Activated CD4-positive, CD25-positive, alpha-beta regulatory T cell treated with anti-CD3 and anti-CD28 coated beads, Interleukin-2, amount 50 U/mL, for 72 hours (primary cell): ENCODE measurements at places on chromosomes 1 and 21.

GRCh38 chr1:209755256-209755655 lies 597 bp upstream of the TRAF3IP3 start:
- no peak for DNase-seq

DNA sequence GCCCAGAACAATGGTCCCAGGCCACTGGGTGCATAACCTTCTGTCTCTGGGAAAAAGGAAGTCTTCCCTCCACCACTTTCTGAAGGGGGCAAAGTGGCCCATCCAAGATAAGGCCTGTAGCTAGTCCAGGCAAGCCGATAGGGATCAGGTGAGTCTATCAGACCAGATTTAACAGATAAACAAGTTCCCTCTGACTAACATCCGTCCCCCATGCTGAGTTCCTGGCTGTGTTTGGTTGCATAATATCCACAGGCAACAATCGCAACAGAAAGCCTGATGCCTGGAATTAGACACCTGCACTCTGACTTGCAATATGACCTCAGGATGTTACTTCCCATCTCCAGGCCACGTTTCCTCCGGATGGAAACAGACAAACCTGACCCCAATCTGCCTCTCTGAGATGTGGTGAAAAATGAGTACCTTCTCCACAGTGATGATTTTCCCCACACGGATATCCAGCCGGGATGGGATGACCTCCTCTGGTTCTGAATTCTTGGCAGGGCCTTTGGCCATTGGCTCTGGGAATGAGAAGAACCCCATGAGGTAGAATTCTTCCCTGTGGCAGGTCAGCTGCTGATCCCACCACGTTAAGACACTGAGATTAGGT lies 36.4 kb downstream of the YARS1 start:
- no peak for DNase-seq

DNA sequence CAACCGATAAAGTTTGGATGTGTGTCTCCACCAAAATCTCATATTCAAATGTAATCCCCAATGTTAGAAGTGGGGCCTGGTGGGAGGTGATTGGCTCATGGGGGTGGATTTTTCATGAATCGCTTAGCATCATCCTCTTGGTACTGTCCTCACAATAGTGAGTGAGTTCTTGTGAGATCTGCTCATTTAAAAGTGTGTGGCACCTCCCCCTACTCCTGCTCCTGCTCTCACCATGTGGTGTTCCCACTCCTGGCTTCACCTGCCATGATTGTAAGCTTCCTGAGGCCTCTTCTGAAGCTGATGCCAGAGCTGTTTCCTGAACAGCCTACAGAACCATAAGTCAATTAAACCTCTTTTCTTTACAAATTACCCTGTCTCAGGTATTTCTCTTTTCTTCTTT lies 28.2 kb upstream of the PRDX6 start:
- no peak for DNase-seq

DNA sequence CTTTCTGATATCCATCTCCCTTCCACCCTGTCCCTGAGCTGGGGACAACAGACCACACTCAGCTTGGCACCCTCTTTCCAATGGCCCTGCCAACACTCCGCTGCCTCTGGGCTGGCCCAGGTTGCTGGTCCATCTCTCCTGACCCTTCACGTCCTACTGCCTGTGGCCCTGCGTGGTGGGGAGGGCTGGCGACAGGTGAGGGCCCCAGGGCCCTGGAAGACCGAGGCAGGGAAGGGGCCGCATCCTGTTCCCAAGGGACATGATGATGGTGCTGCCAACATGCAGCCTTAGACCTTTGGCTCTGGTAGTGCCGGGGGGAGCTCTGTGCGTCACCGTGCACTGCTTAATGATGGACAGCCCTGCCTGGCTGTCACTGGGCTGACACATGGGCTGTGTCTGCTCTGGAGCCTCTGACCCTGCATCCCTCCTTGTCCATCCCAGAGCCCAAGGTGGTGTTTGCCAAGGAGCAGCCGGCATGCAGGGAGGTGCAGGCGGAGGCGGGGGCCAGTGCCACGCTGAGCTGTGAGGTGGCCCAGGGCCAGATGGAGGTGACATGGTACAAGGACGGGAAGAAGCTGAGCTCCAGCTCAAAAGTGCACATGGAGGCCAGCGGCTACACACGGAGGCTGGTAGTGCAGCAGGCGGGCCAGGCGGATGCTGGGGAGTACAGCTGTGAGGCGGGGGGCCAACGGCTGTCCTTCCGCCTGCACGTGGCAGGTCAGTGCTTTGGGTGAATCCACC lies 65.2 kb downstream of the OBSCN start:
- DNase-seq = no peak

DNA sequence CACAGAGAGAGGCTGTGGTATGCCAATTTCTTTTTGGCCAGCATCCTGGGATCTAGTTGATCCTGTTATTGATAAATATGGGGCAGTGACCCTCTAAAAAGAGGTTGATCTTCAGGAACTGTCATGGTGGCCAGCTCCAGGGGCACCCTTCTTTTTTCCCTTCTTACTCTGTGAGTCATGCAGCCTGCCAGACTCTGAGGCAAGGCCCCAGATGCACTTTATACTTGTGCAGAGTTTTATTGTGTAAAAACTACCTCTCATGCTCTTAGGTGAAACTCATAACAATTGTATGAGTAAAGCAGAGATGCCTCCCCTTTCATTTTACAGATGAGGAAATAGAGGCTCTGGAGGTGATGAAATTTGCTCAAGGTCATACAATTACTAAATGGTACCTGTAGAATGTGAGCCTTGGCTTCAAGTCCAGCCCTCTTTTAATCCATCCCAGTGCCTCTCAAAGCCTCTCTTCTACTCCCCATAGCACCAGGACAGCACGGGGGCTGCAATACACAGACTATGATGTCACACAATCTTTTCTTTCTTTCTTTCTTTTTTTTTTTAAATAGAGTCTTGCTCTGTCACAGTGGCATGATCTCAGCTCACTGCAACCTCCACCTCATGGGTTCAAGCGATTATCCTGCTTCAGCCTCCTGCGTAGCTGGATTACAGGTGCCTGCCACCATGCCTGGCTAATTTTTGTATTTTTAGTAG lies 387.8 kb downstream of the KCNH1 start:
- DNase-seq = no peak

DNA sequence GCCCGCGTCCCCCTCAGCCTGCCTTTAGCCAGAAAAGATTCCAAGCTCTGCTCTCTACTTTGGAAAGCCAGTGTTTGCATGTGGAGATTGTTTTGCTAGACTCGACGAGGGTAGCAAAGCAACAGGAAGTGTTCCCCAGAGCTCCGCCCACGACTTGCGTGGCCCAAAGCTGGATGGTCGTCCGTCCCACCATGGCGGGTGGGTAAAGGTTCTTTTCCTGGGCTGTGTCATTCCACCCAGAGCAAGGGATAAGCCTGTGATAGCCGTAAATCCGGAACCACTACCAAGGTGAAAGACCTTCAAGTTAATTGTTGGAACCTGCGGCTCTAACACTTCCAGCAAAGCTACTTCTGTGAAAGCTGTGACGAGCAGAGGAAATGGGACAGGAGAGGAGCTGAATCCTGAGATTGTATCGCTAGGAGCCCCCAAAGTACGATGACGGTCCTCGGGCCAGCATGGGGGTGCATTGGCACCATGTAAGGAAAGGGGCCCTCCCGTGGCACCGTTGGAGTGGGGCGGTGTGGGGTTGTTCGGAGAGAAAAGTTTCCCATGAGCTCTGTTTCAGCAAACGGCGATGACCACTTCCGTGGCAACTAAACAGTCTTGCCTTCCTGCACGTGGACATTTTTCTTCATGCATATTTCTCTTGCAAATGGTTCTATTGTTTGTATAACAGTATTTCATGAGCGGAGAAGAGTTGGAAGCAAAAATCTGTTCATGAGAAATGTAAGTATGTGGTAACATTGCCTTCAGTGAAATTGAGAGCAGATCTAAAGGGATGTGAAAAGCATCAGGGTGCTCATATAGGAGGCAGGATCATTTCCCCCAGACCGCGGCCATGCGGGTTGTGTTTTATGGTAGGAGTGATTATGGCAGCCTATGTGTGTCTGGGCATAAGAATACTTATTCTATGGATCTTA lies 8.4 kb downstream of the MX2 start:
- peak; percentile 41 for DNase-seq

GRCh38 chr1:55768327-55768952 lies 553.3 kb upstream of the USP24 start:
- DNase-seq = no peak

DNA sequence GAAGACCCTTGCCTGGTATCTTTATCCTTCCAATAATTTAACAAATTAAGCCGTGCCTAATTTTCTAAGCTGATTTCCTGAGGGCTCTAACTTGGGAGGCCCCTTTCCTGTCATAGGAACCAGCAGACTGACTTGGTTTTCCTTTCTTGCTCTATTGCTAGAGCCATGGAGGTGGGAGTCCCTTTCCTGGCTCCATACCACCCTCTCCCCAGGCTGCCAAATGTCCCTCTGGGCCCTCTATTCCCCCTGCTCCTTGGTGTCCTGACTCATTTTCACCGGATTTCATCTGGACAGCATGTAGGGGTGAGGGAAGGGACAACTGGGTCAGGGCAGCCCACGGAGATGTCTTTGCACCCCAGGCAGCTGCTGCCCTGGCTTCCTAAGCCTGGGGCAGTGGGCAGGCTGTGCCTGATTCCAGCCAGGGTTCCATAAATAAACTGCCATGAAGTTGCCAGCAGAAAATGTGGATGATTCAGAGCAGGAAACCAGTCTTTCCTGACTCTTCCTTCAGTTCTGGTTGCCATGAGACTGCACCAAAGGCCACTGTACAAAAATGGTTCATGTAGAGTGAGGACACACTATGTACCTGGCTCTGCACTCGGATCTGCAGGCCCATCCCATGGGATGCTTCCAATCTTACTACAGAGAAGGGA lies 38.0 kb upstream of the SERBP1 start:
- DNase-seq = no peak
